Activated CD8-positive, alpha-beta memory T cell treated with anti-CD3 and anti-CD28 coated beads for 1 hour (primary cell): ENCODE measurements at places on chromosomes 16 and 17.
A peak's percentile ranks its signal among the peaks of the same experiment; 100 is the strongest.

DNA sequence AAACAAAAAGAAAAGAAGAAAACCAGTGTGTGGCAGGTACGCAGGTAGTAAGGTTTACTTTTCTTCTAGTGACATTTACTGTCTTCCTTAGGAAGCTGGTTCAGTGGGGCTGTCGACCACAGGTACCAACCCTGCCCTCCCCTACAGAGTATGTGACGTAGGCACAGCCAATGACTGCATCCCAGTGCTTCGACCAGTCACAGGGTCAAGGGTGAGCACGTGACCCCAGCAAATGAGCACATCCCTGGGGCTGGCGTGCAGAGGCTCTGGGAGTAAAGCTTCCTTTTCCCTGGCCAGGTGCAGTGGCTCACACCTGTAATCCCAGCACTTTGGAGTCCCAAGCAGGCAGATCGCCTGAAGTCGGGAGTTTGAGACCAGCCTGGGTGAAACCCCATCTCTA, 38.9 kb upstream of the PLCG2 start:
- DNase-seq, result no peak

DNA sequence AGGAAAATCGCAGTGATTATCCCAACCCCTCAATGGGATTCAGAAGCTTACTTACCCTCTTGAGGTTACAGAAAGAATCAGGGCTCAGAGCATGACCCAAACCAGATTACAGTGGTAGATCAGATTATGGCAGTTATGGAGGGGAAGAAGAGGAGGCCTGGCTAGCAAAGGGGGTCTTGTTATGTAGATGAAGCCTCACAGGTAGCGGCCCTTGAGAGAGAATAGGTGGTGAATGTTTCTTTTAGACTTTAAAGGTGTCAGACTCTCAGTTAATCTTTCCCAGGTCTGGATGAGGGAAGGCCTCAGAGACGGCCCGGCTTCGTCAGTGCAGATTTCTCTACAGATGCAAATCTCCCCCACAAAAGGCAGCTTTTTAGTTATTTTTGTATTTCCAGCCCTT, 15.6 kb downstream of the RNF112 start:
- no peak for DNase-seq

- no peak for DNase-seq
Measured at GRCh38 chr16:88787579-88788314, 2.7 kb upstream of the PIEZO1 start.

GRCh38 chr17:68290268-68290954, 516 bp downstream of the SLC16A6 start:
- DNase-seq, result peak; percentile 28

- DNase-seq, result no peak
Measured at GRCh38 chr17:39604911-39605491, 2.7 kb downstream of the NEUROD2 start.

GRCh38 chr16:58063377-58064076, 38.0 kb downstream of the MMP15 start:
- no peak for DNase-seq

GRCh38 chr17:32596628-32597027, 109.8 kb downstream of the CDK5R1 start:
- no peak for DNase-seq
